AML-193 (cell line): ENCODE measurements at places on chromosomes 6 and 20.

DNA sequence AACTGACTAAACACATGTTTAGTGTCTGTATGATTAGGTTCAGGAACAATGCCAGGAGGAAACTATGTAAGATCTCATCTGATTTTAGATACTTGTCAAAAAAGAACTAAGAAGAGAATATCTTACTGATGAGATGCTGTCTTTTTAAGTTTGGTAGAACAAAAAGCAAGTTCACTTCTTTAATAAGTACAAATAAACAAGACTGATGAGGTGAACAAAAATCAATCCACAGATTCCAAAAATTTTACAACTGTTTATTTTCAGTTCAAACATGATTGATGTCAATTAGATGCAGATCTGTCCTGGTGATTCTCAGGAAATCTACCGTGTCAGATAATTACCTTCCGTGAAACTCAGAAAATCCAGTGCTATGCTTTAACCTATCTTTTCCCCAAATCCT, 24.9 kb downstream of the EPHA7 start:
- DNase-seq, result no peak

DNA sequence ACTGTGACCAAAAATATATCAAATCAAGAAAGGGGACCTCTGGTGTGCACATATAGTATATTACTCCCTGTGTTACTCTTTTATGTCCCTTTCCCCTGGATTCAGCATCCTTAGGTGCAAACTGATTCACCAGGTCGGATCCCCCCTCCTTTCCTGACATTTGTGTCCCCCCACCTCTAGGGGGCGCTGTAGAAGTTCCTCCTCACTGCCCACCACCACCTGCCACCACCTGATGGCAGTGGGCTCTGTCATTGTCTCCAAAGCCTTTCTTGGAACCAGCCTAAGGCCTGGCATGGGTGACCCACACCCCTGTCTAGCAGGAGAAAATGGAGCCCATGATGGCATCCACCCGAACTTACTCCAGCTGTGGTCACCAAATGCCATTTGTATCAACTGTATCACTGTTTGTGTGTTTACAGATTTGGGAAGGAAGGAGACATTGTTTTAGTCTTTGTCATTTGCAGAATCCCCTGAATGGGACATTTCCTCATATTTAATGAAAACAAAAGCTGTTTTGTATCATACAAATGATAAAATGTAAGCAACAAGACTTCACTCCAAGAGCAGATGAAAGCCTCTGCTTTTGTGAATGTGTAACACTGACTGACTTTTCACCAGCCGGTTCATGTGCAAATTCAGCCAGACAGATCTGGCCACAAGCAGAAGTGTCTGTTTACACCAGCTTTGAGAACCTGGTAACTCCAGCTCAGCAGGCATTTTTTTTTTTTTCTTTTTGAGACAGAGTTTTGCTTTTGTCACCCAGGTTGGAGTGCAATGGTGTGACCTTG, 66.2 kb downstream of the ARMC2 start:
- DNase-seq, result peak; percentile 13

GRCh38 chr20:7589164-7589563, 351.1 kb downstream of the HAO1 start:
- DNase-seq, result no peak

DNA sequence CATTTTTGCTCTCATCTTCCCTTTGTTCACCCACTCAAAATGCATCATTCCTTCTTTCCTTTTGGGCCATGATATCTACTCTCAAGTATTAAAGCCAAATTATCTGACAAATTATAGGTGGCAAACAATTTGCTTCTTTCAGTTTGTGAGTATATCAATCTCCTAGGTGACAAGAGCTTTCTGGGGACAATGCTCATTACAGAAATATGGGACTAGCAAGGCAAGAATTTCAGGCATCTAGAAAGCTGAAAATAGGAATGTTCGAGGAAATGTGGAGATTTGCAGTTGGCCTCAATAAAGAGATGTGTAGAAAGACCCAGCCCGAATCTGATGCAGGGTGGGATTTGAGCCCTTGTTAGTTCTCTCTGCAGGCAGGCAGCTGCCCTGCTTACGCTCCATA, 71.8 kb downstream of the ALDH8A1 start:
- no peak for DNase-seq

DNA sequence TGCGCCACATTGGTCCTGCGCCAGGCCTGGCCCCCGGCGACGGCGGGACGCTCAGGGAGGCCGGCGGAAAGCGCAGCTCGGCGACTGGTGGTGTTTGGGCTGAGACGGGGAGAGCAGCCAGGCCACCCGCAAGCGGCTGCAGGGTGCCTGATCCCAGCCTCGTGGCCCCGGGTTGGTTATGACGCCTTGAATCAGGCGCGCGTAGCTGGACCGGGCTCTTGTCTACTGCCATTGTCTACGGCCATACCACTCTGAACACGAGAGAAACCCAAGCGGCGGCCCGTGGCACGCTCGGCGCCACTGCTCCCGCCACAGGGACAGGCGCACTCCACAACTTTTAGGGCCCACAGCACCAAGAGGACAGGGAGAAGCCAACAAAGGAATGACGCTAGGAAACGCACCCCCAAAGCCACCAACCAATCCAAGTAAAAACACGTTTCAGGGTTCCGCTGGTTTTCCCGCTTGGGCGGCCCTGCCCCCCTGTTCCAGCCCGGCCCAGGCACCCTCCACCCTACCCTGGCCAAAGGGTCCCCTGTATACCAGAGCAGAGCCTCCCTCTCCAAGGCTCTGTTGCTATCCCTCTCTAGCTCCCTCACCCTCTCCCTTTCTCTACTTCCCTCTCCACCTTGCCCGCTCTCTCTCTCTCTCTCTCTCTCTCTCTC, 1849.3 kb upstream of the DEFB115 start:
- no peak for DNase-seq

DNA sequence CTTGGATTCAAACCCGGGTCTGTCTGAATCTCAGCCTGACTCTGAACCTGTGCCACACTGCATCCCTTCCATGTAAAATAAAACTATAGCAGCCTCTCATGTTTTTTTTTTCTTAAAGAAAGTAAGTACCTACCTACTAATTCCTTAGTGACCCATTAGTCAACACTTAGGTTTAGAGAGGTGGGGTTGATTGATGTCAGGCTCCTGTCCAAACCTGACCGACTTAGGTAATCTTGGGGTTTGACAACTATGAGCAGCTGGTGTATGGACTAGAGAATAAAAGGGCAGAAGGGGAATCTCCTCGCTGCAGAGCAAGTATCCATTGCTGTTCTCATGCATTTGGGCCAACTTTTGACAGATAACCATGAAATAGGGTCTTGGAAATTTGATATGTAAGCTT, 6.5 kb downstream of the NKAIN2 start:
- DNase-seq, result no peak

DNA sequence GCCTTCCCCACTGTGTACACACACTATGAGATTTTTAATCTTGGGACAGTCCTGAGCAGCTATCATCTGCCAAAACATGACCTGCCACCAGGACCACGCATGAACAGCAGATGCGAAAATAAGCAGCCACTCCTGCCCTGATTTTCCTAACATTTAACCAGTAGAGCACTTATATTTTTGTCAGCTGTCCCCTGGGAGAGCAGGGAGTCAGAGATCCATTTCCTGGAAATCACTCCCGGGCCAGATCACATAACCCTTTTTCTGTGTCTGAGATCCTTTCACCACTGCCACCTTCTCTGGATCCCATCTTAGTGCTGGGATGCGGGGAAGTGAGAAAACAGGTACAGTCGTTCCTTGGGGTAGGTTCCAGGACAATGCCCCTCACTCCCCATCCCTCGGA, 5.7 kb downstream of the SDCBP2 start:
- no peak for DNase-seq

DNA sequence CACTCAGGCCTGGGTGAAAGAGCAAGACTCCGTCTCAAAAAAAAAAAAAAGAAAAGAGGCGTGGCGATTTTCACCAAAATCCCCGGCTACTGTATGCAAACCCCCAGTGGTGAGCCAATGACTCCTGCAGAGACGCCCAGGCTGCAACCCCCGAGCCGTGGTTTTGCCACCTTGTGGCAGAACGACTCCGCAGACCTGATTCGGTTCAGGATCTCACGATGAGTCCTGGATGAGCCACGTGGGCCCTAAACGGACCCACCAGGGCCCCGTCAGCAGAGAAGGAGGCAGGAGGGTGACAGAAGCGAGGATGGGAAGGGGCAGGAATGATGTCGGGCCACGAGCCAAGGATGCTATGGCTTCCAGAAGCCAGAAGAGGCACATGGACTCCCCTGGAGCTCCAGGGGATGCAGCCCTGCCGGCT, 42.5 kb downstream of the SLC2A4RG start:
- DNase-seq, result peak; percentile 20

GRCh38 chr6:133854364-133855275, 34.3 kb upstream of the TCF21 start:
- no peak for DNase-seq

DNA sequence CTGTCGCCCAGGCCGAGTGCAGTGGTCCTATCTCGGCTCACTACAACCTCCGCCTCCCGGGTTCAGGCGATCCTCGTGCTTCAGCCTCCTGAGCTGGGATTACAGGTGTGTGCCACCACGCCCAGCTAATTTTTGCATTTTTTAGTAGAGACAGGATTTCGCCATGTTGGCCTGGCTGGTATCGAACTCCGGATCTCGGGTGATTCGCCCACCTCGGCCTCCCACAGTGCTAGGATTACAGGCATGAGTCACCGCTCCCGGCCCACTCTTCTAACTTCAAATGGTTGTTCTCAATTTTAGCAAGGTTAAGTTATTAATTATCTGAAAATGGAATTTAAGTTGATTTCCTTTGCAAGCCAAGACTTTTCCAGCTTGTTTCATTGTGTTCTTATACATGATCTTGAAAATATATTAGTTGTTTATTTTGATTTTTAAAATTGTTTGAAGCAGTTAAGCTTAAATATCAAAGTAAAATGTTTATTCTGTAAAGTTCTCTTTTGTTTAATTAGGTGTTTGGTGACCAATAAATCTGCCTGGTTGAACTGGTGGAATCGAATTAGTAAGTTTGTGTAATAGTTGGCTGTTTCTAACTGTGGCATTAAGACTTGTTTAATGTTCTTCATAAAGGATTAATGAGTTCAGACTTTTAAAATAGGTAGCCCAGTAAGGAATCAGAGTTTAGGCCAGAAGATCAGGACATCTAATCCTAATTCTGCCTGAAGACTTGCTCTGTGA, 2.3 kb downstream of the PM20D2 start:
- no peak for DNase-seq

DNA sequence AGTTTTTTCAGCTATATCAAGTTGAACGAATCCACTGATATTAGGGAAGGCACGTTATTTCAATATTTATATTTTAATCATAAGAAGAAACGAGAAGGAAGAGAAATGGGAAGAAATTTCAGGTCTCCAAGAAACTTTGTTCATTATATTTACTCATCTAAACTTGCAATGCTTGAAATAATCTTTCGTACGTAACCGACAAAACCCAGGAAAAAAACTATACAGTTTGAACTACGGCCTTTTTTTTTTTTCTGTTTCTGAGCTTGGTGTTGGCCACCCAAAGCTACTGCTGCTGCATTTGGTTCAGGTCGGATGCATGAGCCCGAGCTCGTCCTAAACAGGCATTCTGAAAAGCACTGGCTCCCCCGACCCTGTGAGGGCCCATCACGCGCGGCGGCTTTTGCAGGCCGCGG, 548 bp downstream of the PERP start:
- no peak for DNase-seq

DNA sequence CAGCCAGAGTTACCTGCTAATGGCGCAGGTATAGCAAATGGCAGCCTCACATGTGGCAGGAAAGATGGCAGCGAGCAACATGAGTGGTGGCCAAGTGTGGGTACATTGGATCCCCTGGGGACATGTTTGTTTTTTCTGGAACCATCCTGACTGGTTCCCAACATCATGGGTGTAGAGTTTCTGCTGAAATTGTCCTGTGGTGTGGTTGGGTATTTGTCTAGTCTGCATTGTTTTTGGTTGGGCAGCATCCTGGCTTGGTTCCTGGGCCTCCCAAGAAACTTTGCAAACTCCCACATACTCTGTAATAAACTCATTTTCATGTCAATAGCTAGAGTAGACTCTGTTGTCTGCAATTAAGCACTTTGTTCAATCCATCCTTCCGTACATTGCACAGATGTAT, 282.6 kb downstream of the CDC5L start:
- DNase-seq, result no peak

DNA sequence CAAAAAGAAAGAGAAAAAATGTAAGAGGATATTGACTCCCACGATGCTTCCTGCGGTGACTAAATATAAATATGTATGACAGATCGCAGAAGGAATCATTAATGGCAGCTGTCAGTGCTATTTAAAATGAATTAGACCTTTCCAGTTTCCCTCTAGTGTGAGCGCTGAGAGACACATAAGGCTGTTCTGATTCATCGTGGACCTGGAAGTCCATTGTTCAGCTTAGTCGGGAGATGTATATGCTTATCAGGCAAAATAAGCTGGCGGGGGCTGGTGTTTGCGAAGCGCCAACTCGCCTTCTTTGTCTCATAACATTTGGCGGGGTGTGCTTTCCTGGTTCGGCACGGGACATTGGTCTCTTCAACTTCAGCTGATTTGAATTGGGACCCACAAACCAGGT, 95.4 kb downstream of the CDH4 start:
- no peak for DNase-seq

DNA sequence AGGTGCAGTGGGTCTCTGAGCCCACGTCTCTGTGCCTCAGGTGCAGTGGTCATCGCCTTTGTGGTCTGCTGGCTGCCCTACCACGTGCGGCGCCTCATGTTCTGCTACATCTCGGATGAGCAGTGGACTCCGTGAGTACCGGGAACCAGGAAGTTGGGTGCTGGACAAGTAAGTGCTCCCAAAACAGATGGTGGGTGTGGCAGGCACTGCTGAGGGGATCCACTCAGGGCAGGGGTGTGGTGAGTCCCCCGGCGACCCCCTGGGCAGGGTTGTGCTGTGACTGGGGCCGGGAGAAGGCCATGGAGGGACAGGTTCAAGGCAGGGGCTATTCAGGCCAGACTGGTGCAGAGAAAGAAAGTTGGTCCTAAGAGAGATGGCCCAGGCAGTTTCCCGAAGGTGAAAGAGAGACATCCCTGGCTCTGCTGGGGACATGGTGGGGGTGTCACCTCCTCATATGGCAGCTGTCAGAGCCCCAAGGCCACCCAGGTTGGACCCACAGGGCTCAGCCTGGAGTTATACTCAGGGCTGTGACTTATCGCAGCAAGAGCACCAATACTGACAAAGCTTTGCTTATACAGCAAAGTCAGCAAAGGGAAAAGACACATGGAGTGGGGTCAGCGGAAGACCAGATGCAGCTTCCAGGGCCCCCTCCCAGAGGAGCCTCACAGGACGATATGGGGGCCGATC, 37.9 kb upstream of the MRGBP start:
- no peak for DNase-seq

GRCh38 chr20:53905019-53905819, 165.2 kb downstream of the BCAS1 start:
- DNase-seq, result no peak

- DNase-seq, result no peak
Observed at GRCh38 chr6:3900744-3901336, 51.7 kb downstream of the FAM50B start.

GRCh38 chr6:7391151-7391550, 1.5 kb downstream of the RIOK1 start:
- DNase-seq, result peak; percentile 28
